ENCODE measurements at places on chromosomes 1 and 21. TPM values are rescaled to one million over a fixed set of nuclear protein-coding genes. Genes with fewer than 3 reads are reported as not detected.

The LUZP1 gene
- 23.8 TPM for total RNA-seq

The NCAM2 gene
- total RNA-seq: 4.7 TPM

The IVL gene
- 169 TPM for total RNA-seq

The DCST1 gene
- total RNA-seq: not detected

The SLC9C2 gene
- total RNA-seq: not detected

The OR6K3 gene
- not detected for total RNA-seq

The PROK1 gene
- total RNA-seq: 7.4 TPM

The FCGR1A gene
- 4.4 TPM for total RNA-seq
